GM12865 (cell line): ENCODE measurements at places on chromosomes 5 and 9.

GRCh38 chr5:172722327-172722815 lies 48.6 kb downstream of the DUSP1 start:
- no peak for DNase-seq

DNA sequence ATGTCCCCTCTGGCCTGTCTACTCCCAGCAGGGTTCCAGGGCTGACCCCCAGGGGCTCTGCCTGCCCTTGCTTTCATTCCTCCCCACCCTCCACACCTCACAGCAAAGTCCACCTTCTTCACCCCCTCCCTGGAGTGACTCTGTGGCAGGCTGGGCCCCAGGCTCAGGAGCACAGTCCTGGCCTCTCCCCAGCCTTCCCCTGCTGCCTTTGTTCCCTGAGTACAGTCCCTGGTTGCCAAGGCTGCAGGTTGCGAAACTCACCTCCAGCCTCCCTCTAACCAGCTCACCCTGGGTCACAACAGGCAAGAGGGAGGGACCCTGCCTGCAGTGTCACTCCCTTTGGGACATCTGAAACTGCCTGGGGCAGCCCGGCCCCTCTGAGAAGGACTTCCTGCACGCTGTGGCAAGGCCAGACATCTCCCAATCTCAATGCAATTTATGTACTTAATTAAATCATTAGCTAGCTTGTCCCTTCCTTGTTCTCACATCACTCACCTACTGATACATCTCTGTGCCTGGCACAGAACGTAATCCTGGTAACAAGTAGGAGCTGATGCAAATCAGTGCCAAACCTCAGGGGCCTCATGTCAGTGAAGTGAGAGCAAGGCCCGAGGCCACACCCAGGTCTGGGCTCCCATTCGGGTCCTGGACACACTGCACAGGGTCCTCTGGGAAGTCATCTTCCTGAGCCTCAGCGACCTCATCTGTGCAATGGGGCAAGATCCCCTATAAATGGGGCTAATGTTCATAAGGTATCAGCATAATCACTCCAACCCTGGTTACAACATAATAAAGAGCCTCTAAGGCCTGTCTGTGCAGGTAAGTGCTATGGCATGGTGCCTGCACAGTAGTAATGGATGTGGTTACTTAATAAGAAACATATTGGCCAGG lies 27.3 kb upstream of the TRIM14 start:
- DNase-seq: peak; percentile 67

GRCh38 chr9:136858452-136858843 lies 6.3 kb downstream of the MAMDC4 start:
- DNase-seq: no peak

GRCh38 chr9:33489066-33489465 lies 15.3 kb upstream of the NOL6 start:
- no peak for DNase-seq

DNA sequence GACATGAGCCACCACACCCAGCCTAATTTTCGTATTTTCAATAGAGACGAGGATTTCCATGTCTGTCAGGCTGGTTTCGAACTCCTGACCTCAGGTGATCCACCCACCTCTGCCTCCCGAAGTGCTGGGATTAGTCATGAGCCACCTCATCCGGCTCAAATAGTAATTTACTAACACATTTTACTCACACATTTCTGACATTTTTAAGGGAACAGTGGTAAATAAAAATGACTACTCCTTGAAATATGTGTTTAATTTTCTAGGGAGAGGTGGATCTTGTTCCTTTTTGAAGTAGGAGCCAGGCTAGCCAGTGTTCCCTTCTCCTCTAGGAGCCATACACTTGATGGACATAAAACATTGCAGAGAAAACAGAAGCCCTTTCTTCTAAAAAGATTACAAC lies 55.2 kb upstream of the ERBIN start:
- no peak for DNase-seq

DNA sequence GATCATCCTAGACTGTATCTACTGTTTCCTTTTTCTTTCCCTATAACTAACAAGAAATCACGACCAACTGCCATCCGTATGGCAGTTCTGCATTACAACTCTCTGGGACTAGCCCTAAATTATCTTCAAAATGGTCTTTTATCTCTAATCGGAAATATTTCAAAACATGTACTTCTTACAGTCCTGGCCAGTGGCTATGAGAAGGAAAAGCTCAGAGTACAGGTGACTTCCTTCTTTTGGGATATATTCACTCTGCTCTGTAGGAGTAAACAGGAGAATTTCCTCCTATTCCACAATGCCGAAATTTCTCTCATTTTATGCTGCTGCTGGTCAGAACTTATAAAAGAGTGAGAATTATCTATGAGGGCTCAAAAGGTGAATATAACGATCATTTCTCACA lies 1.8 kb upstream of the SEPTIN8 start:
- DNase-seq: no peak

GRCh38 chr5:116652196-116652729 lies 77.6 kb upstream of the SEMA6A start:
- peak; percentile 85 for DNase-seq
